T-helper 2 cell treated with Interferon-gamma antibody and Interleukin-4, amounts not matched to agents 5 μg/mL and 100 μg/mL, for 36 hours (primary cell): ENCODE measurements at places on chromosomes 7 and 10.

DNA sequence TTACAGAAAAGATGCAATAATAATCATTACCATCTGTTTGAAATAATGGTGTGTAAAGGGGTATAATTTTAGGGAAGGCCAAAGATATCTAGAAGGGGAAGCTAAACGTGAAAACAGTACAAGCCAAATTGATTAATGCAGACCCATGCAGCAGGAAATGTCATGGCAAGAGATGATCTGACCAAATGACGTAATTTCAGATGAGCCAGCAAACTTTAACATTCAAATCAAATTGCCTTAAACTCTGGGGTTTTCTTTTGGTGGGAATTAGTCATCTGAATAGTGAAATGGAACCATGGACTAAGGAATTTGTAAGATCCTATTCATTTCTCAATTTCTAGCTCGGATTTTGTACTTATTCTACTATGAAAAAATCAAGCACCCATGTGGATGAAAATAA, 21.4 kb upstream of the SCIN start:
- no peak for DNase-seq

DNA sequence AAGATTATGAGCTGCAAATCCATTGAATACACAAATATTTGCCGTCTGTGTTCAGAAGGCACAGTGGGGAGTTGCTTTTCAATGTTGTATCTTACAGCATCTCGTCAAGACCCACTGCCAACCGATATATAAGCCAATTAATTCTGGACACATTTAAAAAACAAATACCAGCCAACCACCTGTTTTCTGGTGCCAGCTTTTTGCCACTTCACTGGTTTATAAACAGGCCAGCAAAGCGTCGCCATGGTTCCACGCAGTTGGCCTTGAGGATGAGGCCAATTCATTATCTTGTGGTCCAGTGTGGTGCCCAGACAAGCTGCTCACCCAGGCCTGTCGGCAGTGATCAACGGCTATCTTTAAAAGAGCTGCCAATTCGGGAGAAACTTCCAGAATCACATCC, 321.0 kb downstream of the TCERG1L start:
- no peak for DNase-seq

DNA sequence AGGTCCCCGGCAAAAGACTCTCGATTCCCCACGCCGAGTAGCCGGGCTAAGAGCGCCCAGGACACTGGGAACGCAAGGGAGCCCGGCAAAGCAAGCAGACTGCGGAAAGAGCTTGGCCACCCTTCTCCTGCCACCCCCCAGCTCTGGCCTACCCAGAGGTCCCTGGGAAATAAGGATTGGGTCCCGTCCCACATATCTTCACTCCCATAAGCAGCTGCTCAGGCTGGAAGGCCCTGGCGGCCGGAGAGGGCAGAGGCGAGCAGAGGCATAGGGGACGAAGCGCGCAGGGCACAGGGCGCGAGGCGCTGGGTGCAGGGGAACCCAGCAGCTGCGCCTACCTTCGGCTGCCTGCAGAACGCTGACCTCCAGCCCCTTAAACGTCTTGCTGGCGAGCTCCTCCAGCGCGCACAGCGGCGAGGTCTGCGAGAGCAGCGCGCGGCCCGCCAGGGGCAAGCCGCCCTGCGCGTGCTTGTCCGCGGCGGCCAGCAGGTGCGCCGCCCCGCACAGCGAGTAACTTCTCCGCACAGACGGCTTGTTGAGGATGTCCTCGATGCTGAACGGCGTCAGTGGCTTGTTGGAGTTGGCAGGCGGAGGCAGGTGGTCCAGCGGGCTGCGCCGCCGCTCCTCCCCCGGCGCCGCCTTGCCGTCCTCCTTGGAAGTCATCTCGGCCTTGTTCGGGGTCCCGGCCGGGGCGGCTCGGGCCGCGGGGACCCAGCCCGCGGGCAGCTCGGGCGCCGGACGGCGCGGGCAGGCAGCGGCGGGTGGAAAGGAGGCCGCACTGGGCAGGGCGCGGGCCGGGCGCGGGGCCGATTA, 904 bp downstream of the LBX1 start:
- DNase-seq, result no peak

DNA sequence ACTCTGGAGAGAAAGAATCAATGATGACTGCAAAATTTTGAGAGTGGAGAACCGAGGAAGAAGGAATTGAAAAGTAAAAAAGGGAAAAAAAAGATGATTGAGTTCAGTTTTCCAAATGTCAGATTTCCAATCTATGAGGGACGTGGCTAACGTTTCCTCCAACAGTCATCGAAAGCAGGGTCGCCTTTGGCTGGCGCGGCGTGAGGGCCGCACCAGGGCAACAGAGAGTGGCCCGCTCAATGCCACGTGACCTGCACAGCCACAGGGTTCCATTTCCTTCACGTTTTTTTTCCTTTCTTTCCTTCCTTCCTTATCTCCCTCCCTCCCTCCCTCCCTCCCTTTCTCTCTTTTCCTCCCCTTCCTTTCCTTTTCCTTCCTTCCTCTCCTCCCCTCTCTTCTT, 101.9 kb downstream of the WDR37 start:
- DNase-seq, result no peak

DNA sequence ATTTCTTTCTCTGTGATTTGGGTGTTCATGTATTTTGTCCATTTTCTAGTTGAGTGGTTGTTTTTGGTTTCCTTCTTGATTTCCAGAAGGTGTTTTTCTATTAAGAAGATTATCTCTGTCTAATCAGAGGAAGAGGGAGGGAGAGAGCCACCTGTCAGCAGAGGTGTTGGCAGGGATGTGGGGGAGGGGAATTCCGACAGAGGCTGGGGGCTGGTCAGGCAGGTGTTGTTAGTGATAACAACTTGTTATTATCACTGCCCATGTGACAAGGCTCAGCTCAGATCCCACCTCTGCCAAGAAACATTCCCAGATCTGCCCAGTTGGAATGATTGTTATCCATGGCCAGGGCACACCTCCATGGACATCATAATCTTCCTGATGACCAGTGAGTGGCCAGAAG, 293.4 kb downstream of the GFRA1 start:
- DNase-seq, result no peak

GRCh38 chr10:57706016-57706415, 561.7 kb downstream of the IPMK start:
- DNase-seq, result no peak

DNA sequence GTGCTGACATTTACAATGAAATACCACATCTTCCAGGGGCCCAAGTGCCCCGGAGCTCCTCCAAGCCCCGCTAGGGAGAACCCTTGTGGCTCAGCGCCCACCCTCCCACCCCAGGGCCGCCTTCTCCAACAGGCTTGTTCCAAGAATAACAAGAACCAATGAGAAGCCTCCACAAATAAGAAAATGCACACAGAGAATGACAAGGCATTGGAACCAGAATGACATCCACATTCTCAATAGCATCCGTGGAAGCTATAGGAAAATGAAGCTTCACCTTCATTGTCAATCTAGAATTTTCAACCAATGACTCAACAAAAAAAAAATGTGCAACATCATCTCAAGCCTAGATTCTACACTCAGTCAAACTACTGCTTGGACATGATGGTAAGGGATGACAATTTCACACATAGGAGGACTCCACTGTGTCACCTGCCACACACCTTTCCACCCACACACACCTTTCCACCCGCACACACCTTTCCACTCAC, 50.4 kb upstream of the PPP2R2D start:
- DNase-seq, result no peak

- no peak for DNase-seq
Measured at GRCh38 chr7:40305229-40305628, 170.4 kb downstream of the SUGCT start.

DNA sequence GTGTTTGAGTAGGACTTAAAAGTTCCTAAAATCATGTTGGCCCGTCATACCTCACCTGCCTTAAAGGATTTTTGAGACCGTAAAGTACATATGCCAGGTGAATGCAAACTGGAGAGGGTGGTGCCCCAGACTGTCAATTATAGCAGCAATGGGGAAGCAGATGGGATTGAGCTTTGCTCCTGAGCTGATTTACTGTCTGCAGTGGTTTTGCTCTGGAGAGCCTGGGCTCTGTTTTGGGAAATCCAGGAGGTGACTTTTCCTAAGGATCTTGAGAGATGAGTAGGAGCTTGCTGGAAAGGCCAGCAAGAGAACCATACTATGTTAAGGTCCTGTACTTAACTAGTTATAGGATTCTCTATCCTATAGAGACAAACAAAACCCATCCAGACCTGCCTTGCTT, 43.0 kb downstream of the COL13A1 start:
- DNase-seq, result no peak

GRCh38 chr7:24572997-24573553, at the start of gene PALS2:
Gene PALS2 (plus strand): TSS chr7:24573452. CDS start chr7:24623668, 50,216 bp downstream.
- peak; percentile 79 for DNase-seq

DNA sequence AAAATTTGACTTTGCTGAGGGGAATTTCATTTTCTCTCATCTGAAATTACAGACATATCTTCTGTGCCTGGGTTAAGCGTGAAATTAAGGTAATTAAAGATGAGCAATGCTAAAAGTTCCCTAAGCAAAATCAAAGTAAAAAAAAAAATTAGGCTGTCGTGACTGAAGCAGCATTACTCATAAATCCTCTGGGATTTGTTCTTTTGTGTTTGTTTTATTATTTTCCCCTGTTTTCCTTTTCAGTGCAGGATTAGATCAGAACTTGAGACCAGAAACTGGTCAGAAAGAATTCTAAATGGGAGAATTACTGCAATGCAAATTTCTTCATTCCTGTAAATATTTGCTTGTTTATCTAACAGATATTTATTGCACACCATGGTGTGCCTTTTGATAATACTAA, 141.4 kb upstream of the BET1 start:
- DNase-seq, result no peak

- DNase-seq, result no peak
Measured at GRCh38 chr7:28052933-28053332, 127.7 kb downstream of the JAZF1 start.

DNA sequence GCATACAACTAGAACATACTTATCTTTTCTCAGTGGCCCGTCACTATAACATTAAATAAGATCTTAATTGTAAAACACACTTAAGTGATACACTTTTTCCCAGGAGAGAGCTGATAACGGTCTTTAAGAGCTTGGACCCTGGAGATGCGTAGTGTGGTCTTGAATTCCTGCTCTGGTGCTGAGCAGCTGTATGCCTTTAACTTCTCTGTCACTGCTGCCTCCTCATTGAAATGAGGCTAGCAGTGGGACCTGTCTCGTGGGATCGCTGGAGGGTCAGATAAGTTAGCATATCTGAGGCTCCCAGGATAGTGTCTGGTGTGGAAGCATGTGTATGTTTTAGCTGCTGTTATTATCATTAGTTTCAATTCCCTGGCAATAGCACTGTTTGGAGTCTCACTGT, 194.9 kb downstream of the SDK1 start:
- DNase-seq, result no peak

GRCh38 chr7:17275749-17276671, 22.4 kb upstream of the AHR start:
- DNase-seq, result no peak

DNA sequence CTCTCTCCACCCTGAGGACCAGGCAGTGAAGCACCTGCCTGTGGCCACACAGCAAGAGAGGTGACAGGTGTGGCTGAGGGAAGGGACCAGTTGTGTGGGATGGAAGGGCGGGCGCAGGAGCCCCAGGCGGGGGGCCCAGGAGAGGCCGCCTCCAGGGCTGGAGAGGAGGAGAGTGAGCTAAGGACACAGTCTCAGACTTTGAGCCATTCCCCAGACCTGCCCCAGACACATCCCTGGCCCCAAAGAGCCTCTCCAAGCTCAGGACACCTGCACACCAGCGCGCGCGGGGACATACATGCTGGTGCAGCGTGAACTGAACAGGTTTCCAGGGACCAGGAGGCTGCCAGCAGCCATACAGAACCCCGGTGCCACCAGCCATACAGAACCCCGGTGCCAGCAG, 237.3 kb downstream of the MAD1L1 start:
- no peak for DNase-seq

DNA sequence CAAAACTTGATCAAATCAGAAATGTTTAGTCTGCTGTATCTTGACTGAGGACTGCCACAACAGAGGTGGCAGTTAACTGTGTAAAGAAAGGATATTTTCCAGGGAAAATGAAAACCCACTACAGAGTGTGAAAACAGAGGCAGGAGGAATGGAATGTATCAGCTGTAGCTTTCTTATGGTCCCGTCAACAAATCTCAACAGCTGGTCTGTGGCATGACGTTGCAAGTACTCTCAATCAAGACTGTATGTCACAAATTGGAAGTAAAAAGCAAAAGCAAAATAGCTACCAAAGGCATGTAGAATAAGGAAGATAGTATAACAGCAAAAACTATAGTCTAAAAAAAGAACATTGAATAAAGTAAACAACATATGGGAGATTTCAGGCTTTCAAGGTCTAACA, 123.5 kb downstream of the KMT2C start:
- no peak for DNase-seq

DNA sequence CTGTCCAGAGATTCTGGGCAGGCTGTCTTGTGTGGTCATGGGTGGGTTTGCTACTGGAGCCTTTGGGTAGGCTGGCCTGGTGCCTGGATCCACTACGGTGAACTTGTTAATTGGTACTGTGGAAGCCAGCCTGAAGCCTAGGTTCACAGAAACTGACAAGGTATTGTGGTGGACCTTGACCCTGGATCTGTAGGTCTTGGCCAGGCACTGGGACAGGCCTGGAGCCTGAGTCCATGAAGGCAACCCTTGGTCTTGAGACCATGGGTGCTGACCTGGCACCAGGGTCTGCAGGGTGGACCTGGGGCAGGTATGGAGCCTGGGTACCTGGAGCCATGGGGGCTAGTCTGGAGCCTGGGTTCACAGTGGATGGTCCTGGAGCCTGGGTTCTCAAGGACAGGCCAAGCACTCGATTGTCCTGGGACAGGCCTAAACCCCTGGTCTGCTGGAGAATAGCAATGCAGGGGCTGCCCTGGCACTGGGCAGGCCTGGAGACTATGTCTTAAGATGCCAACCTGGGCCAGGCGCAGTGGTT, 85.8 kb downstream of the CCDC3 start:
- DNase-seq, result no peak

DNA sequence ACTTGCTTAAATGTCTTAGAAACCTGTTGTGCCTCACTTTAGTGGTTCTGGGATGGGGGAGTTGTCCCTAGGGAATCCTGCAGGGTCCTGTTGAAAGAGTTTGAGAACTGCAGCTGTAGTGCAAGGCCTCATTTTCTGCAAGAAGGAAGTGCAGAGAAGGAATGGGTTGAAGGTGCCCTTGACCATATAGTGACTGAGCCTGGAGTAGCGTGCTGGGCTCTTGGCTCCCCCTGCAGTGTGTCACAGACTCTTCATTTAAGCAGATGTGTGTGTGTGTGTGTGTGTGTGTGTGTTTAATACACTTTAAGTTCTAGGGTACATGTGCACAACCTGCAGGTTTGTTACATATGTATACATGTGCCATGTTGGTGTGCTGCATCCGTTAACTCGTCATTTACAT, 92.2 kb downstream of the GRK5 start:
- DNase-seq, result no peak
